ENCODE measurements at places on chromosomes 13 and 19.

GRCh38 chr19:40464059-40465024 lies 1.2 kb downstream of the BLVRB start:
- DNase-seq = peak; percentile 85

- no peak for DNase-seq
Measured at GRCh38 chr19:50191216-50191615, 12.2 kb upstream of the MYH14 start.

GRCh38 chr13:86446311-86446710 lies 647.1 kb upstream of the SLITRK6 start:
- no peak for DNase-seq

GRCh38 chr19:39974377-39975155 lies 3.6 kb downstream of the PSMC4 start:
- DNase-seq = no peak

GRCh38 chr13:102197193-102197592 lies 204.7 kb downstream of the FGF14 start:
- DNase-seq = no peak

DNA sequence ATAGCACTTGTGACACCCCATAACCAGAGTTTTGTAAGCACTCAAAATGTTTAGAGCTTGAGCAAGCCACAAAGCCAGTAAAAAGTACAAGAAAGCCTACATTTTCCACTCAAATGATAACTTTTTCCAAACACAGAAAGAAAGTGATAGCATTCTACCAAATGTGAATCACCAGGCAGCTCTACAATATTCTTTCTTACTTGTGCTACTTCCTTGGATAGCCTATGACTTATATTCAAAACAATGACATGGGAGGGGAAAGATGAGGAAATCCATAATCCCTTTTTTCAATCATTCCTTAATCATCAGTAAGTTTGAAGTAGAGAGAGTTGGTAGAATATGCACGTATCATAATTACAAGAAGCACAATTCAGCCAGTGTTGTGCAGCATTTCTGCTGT lies 650.8 kb upstream of the PCDH9 start:
- no peak for DNase-seq

DNA sequence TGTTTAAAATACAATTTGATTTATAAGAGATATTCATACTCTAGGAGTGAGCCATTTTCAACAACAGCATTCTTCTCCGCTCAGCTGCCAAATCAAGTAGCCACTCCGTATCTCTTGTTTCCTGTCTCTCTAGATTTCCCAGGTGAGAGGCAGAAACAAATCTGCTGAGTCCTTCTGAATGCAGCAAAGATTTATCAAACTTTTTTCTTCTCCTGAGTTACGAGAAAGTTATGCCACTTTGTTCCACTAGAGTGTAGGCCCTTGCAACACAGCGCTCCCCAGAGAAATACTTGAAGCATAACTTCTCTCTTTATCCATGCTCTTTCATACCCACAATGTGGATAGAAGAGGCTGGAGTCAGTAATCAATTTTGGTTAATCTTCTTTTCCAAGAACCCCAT lies 1960.8 kb downstream of the OLFM4 start:
- no peak for DNase-seq

DNA sequence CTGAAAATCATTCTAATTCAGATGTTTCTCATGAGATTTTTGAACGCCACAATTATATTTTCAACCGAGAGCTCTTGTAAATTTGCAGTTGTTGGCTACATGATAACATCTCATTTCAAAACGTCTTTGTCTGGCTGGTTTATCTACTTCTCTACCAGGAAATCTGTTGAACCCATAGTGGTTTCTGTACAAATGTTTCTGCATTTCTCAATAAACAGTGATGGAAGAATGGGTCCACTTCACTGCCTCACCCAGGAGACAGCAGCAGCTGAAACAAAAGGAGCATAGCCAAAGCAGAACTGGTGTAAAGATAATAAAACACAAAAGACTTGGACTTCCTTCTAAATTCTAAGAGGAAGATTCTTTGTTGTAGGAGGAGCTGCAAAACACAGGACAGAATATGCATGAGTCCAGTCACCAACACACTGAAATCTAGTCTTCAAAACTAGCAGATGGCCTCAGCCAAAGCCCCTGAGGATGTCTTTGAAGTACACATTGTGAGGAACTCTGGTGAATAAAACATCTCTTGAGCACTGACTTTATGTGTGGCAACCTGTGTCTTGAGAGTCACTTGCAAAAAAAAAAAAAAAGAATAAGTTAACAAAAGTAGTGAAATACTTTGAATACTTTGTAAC lies 68.6 kb upstream of the FGF14 start:
- DNase-seq = no peak

GRCh38 chr19:7912144-7912696 lies 2.4 kb upstream of the TGFBR3L start:
- no peak for DNase-seq

- no peak for DNase-seq
Measured at GRCh38 chr13:40376296-40376849, 290.1 kb downstream of the FOXO1 start.

DNA sequence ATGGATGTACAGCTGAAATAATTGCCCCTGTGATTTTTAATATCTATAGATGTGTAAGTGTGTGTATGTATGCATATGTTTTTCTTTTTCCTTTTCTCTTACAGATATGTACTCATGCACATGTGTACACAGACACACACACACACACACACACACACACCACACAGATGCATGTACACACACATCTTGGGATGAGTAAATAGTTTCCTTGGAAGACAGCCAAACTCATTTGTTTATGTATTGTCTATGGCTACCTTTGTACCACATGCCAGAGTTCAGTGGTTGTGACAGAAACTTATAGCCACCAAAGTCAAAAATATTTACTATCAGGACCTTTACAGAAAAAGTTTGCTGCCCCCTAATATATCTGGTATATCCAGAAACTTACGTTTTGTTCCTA lies 192.6 kb downstream of the MAB21L1 start:
- no peak for DNase-seq

GRCh38 chr13:100100115-100100879 lies 11.4 kb downstream of the PCCA start:
- no peak for DNase-seq

- DNase-seq = no peak
Measured at GRCh38 chr19:32208060-32208459, 137.3 kb upstream of the ZNF507 start.

DNA sequence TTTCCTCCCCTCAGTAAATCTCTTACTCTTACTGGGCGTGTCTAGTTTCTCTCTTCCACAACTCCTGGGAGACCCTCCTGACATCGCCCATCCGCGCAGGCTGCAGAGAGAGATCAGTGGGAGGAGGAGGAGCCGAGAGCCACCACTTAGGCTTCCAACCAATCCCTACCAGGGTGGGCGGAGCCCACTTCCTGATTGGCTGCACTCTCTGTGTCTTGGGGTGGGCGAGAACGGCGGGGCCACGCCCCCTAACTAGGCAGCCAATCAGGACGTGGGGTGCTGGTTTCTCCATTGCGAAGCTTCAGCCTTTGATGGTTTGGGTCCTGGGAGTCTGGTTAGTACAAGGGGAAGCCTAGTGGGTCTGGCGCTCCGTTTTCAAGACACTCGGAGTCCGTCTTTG lies at the start of gene PMIS2:
Gene PMIS2 (plus strand): TSS at position 326 of the 400 bp plus-strand sequence. CDS start 87 bp downstream, outside the sequence.
- no peak for DNase-seq

DNA sequence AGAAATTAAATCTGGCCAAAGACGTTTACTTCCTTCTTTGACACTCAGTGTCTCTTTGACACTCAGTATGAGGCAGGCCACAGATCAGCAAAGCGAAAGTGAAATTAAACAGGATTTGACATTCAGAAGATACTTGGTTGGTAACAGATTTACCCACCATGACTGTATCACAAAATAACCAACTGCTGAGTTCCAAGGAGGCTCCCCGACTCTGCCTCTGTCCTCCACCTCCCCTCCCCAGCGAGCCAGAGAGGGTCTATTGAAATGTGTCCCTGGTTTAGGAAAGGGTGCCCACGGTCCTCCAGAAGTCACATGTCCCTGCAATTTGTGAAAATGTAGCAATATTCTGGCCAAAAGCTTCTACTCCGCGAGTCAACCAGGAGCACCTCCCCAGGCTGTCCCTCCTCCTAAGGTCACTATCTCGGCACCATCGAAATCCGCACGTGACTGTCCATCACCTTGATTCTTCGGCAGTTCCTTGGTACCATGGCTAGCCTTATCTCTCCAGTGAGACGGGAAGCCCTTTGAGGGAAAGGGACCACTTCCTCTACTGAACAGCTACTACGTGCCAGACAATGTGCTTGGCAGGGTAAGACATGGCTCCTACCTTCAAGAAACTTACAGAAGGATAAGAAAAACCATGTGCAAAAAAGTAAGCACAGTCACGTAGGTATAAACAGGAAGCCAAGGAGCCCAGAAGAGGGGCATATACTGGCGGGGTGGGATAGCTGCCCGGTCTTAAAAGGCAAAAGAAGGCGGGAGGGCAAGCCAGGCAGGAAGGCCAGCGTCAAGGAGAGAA lies 1.5 kb downstream of the N4BP2L1 start:
- DNase-seq = no peak

DNA sequence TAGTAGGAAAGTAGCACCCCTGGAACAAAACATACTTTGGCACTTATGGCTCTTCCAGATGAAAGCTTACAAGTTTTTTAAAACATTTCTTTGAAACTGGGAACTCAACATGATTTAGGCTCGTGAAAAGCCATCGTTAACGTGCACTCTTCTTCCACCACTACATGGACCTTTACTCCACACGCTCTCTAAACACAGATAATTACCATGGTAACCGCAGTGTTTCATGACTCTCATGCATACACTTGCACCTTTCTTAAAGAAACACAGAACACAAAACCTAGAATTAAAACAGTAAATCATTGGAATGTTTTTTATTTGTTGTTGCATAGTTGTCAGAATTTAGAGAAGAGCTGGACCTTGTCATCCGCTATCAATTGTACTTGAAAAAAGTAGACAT lies 154.3 kb downstream of the FGF9 start:
- DNase-seq = no peak

DNA sequence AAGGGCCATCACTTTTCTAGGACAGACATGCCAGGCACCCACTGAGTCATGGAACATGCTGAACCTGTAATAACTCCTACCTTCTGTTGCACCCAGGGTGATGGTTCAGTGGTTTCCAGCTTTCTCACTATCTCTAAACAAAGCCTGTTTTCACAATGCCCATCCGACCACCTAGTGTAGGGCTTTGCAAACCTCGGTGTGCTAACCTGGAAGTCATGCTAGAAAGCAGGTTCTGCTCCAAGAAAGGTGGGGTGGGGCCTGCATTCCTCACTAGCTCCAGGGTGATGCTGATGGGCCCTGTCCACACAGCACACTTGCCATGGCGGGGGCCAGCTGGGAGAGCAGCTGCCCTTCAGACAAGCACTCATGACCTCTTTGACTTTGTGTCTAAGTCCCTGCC lies 43.4 kb downstream of the COL4A2 start:
- no peak for DNase-seq

All from heart left ventricle (tissue), 16 donors.